ENCODE measurements at places on chromosomes 7 and 10. TPM values are rescaled to one million over a fixed set of nuclear protein-coding genes. Genes with fewer than 3 reads are reported as not detected.

KAZALD1 gene
- polyA plus RNA-seq = 1.4 TPM

SPDYE18 gene
- polyA plus RNA-seq = 0.20 TPM

PAPOLB gene
- polyA plus RNA-seq = 0.02 TPM

COL13A1 gene
- polyA plus RNA-seq = 0.95 TPM

GPR26 gene
- polyA plus RNA-seq = not detected

MALRD1 gene
- 0.07 TPM for polyA plus RNA-seq

CUZD1 gene
- polyA plus RNA-seq = 0.32 TPM

BHLHA15 gene
- 0.80 TPM for polyA plus RNA-seq

SPDYE2 gene
- polyA plus RNA-seq = not detected

NODAL gene
- polyA plus RNA-seq = 0.20 TPM

FRMD4A gene
- 12.6 TPM for polyA plus RNA-seq

OR2A12 gene
- polyA plus RNA-seq = not detected

SFMBT2 gene
- polyA plus RNA-seq = 0.55 TPM

VWDE gene
- polyA plus RNA-seq = 2.8 TPM

WIPF3 gene
- polyA plus RNA-seq = 1.2 TPM

PALD1 gene
- 2.1 TPM for polyA plus RNA-seq

CFTR gene
- 0.29 TPM for polyA plus RNA-seq

HOXA7 gene
- 1.5 TPM for polyA plus RNA-seq

Data from esophagus (tissue), 2 donors.